NCI-H1105 (cell line): ENCODE measurements at places on chromosomes 6 and 20.

- DNase-seq: no peak
Observed at GRCh38 chr20:43893930-43894329, 20.7 kb upstream of the TOX2 start.

GRCh38 chr6:158805698-158806377 is 13.3 kb downstream of the EZR start:
- no peak for DNase-seq

DNA sequence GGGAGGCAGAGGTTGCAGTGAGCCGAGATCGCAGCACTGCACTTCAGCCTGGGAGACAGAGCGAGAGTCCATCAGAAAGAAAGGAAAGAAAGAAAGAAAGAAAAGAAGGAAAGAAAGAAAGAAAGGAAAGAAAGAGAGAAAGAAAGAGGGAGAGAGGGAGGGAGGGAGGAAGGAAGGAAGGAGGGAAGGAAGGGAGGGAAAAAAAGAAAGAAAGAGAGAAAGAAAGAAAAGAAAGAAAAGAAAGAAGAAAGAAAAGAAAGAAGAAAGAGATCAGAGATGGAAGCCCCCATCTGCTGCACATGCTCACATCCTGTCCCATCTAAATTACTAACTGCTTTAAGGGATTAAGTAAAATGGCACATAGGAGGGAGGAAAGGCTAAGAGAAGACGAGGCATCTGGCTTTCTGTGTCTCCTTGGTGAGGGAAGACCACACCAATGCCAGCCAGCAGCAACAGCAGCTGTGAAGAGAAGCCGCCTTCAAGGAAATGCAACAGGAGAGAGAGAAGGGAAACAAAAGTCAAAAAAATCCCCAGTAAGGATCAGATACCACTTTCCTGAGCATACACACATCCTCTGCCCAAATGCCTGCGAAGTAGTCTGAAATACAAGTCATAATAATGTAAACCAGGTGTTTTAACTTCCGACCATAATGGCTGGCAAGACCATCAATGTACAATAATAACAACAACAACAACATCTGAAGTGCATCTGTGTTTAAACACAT is 300.2 kb upstream of the JARID2 start:
- DNase-seq: no peak

- DNase-seq: no peak
Observed at GRCh38 chr6:156866220-156867015, 89.2 kb downstream of the ARID1B start.

- DNase-seq: no peak
Observed at GRCh38 chr6:55869674-55870073, 5.7 kb downstream of the BMP5 start.

DNA sequence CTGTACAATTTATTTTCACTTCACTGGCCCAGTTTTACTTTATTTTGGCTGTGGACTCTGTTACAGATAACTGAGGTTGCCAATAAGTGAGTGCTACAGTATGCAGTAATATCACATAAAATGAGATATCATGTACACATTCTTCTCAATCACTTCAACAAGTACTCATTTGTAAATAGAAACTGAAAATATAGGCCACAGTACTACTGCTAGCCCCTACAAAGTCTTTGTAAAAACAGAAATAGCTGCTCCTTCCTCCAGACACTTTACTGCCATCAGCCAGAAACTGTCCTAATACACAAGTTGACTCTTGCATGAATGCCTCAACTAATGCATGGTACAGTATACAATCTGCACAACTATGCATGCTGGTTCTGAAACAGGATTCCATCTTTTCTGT is 9.2 kb downstream of the DTNBP1 start:
- DNase-seq: no peak

DNA sequence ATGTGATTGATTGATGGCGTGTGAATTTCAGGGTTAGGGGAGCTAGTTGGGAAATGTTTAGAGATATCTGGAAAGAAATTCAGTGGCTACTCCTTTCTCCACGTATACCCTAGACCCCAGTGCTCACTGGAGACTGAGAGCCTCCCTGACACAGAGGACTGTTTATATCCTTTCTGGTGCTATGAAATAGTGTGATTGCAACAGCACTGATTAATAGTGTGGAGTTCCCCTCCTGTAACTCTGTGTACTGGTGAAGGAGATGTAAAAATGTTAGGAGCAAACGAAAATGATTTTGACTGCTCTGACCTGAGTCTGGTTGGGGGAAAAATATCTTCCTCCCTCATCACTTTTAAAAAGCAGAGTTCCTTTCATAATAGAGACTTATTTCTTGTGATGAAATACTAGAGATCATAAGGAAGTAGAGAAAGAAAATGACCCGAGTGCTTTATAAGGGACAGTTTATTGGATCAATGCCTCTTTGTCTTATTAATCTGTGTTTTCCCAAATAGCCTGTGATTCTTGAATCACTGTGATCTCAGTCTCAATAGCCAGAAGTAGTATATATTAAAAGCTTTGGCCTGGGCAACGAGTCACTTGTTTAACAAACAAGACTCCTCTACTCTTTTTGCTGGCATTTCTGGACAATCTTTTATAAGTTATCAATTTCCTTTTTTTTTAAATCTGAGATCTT is 92.3 kb downstream of the RNF182 start:
- DNase-seq: no peak

DNA sequence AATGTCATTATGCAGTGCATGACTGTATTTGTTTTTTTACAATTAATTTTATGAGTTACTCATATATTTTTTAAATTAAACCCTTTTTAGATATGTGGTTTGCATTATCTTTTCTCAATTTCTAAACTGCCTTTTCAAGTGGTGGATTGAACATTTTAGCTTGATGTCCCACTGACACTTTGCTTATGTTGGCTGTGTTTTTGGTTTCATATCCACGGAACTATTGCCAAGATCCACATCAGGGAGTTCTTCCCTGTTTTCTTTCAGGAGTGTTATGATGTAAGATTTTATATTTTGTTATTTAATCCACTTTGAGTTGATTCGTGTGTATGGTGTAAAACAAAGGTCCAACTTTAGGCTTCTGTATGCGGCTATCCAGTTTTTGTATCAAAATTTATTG is 1144.9 kb upstream of the EYS start:
- no peak for DNase-seq

GRCh38 chr20:23011008-23011721 is 23.9 kb upstream of the SSTR4 start:
- no peak for DNase-seq

- no peak for DNase-seq
Observed at GRCh38 chr20:1431158-1431557, 35.5 kb downstream of the NSFL1C start.

GRCh38 chr6:137552809-137553208 is 58.6 kb upstream of the OLIG3 start:
- DNase-seq: no peak

DNA sequence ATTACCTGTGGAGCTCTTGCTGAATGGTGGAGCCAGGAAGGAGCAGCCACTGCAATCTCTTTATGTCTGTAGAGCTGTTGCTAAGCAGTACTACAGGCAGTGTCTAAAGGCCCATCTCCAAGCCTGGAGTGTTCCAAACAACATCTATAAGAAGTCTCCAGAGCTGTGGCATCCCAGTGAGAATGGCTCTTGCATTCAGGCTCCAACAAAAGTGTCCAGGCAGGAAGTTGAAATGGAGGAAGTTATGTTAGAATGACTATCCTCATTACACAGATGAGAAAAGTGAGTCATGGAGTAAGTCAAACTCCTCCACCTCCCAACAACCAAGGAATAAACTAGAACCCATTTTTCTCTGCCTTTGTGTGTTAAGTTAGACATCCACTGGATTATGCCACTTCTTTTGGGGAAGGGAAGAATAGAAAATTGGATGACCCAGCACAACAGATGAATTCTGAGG is 288.5 kb upstream of the STXBP5 start:
- DNase-seq: no peak

GRCh38 chr6:112980676-112981075 is 633.5 kb downstream of the RFPL4B start:
- DNase-seq: no peak

GRCh38 chr6:10505529-10505928 is 15.6 kb upstream of the GCNT2 start:
- no peak for DNase-seq

- DNase-seq: no peak
Observed at GRCh38 chr6:46903175-46903574, 18.6 kb downstream of the ADGRF5 start.

- DNase-seq: no peak
Observed at GRCh38 chr20:12207875-12208274, 290.2 kb downstream of the BTBD3 start.

- no peak for DNase-seq
Observed at GRCh38 chr6:44537306-44538049, 150.0 kb downstream of the CDC5L start.

- DNase-seq: peak; percentile 74
Observed at GRCh38 chr20:62875419-62876361, 14.1 kb upstream of the TCFL5 start.

GRCh38 chr20:44083220-44083933 is 103.6 kb downstream of the JPH2 start:
- DNase-seq: peak; percentile 54

GRCh38 chr6:148747145-148747470 is 278 bp downstream of the UST start:
- peak; percentile 15 for DNase-seq

DNA sequence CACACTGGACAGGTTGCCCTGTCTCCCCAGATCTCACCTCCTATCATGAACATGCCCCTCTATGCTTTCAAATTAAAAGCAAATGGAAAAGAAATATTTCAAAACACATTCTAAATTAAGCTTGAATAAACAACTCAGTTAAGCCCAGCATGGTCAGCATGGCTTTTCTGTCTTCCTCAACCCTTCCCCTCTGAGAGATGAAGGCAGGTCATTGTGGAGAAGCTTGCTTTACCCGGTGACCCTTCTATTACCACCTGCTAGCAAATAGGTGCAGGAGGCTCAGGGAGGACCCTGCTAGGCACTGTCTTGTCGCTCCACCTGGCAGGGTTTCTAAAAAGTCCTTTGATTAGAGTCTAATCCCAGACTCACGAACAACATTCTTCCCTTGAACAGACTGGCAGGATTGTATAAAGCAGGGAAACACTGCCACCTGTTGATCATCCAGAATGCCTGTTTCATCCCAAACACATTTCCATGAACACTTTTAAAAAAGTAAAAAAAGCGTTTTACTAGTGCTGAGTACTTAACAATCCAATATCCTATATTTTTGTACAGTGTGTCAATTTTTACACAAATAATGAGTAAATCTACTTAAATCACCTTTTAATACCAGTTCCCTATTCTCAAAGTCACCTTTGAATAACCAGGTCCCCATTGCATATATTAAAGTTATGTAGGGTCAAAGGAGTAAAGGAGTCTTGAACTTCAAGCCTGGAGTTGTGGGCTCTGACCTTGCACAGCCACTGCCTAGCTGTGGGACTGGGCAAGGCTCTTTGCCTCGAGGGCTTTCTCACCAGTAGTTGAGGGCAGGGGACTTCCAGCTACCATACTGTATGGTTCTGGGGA is 75.5 kb downstream of the GPR6 start:
- DNase-seq: peak; percentile 55

DNA sequence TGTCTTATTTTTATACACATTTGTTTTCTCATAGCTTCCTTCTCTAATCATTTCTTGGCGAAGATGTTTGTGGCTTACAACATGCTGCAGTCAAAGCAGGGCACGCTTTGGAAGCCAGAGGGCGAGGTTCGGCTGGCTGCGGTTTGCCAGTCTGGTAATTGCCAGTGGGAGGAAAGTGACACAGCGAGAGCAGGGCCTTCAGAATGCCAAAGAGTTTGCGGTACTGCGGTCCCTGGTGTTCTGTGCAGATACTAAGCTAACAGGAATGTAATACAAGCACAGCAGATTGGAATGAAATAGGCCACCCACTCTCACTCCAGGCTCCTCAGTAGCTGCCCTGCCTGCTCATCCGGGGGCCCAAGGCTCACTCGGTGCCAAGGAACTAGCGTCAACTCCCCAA is 58.7 kb upstream of the TGM3 start:
- no peak for DNase-seq

DNA sequence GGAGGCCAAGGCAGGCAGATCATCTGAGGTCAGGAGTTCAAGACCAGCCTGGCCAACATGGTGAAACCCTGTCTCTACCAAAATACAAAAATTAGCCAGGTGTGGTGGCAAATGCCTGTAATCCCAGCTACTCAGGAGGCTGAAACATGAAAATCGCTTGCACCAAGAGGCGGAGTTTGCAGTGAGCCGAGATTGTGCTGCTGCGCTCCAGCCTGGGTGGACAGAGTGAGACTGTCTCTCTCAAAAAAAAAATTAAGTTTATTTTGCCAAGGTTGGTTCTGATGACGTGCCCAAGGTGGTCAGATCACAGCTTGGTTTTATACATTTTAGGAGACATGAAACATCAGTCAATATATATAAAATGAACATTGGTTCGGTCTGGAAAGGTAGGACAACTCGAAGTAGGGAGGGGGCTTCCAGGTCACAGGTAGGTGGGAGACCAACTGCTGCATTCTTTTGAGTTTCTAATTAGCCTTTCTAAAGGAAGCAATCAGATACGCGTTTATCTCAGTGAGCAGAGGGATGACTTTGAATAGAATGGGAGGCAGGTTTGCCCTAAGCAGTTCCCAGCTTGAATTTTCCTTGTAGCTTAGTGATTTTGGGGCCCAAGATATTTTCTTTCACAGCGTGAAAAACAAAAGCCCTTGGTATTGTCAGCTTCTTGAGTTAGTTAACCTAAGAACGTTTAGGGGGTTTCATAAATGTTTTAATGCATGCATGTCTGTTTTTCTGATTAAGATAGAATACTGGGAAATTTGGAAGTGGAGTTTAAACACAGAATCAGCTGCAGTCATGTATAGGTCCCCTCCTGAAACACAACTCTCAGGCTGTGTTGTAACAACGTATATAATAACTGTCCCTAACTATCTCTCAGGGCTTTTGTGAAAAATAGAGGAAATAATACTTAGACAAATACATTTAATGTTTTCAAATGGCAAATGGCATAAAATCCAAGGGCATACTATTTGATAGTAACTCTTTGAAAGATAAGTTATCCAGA is 16.7 kb downstream of the ACOT13 start:
- no peak for DNase-seq

DNA sequence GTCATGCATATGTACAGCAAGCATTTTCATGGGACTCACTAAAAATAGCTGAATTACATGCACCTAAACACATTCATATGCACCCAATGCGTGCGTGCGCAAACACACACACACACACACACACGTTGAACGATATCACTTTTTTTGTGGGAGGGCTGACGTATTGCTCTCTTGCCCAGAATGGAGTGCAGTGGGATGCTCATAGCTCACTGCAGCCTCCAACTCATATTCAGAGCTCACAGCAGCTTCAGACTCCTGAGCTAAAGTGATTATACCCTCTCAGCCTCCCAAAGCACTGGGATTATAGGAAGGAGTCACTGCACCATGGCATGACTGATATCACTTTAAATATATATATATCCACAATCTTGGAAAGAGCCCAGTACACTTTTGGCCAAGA is 620.4 kb upstream of the MANEA start:
- peak; percentile 12 for DNase-seq

GRCh38 chr6:113425977-113426660 is 431.0 kb upstream of the MARCKS start:
- no peak for DNase-seq

DNA sequence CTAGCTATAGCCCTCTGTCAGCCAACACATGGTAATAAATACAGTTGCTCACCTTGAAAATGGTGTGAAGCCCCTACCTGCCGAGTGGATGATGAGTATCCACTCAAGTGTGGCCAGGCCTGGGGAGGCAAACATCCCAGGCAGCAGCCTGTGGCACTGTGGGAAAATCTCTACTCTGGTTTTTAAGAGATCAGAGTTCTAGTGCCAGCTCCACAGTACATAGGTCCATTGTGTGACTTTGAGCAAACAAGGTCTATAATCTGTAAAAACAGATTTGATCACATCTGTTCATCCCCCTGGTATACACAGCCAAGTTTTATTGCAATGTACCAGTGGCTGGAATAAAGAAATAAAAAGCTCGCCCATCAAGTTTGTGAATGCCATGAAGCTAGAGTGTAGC is 82.7 kb upstream of the ARMC2 start:
- no peak for DNase-seq
